ENCODE measurements at places on chromosomes 1 and 21.

GRCh38 chr1:183636334-183636682 is 725 bp upstream of the ARPC5 start:
- H3K27ac ChIP-seq: peak overlapping the region; percentile 100
- peak overlapping the region; percentile 98 for H3K4me3 ChIP-seq
- H3K36me3 ChIP-seq: peaks cover 26% of the 10 kb centered on the region
- DNase-seq: no peak

DNA sequence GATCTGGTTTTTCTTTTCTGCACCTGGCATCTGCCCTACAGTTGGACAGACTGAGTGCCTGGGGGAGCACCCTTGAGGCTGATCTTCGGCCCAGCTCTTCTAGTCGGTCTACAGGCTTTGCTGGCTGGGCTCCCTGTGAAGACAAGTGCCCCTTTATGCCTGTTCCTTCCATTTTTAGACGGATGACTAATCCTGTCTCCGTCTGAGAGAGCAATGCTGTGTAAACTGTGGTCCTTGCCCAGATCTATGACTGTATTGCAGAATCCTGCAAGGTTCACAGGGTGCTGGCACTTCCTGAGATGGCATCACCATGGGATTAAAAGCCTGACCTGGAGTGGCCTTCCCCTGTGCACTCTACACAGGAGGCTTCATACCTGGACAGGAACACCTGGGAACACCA is 47.6 kb upstream of the SAMD13 start:
- no peaks in the 10 kb centered on the region for H3K27me3 ChIP-seq
- peaks cover 6% of the 10 kb centered on the region for H3K36me3 ChIP-seq
- H3K4me3 ChIP-seq: no peak overlapping the region
- no peak overlapping the region for H3K27ac ChIP-seq

DNA sequence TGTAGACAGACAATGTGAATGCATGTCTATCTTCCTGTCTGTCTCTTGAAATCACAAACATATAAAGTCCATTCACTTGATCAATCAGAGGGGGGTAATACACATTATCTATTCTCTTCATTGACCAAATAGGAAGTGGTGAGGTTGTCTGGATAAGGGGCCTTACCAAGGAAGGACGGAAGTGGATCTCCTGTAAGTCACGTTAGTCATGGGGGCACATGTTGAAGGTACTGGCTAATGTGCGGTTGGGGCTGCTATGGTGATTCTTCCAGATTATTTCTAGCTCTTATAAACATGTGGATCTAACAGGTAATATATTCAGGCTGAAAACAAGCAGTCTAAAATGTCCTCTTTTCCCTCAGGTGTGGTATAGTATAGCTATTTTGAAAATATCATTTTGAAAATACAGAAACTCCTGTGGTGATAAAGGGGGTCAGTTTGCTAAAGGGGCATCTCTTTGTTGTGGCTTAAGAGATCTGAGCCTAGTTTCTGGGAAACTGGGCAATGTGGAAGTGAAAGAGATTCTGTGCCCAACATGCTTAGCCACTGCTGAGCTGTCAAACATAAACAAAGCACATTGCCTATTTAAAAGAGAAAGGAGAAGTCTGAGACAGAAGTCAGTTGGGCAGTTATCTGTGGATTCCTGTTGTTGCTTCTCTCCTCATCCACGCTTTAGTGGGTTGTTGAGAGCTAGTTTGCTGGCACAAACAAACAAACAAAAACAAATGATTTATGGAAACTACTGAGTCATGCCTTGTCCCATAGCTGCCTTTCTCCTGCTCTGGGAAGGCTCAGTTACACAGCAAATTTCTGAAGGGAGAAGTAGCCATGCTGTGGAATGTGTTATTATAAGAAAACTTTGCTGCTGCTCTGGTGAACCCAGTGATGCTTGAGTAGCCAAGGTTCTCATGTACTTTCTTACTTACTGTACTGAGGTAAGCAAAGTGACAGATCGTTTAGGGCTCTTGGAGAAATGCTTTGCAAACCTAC is 166.9 kb downstream of the HLX start:
- no peak overlapping the region for H3K27ac ChIP-seq
- no peaks in the 10 kb centered on the region for H3K36me3 ChIP-seq
- H3K4me3 ChIP-seq: no peak overlapping the region
- H3K4me1 ChIP-seq: no peaks in the 10 kb centered on the region
- no peak for DNase-seq

DNA sequence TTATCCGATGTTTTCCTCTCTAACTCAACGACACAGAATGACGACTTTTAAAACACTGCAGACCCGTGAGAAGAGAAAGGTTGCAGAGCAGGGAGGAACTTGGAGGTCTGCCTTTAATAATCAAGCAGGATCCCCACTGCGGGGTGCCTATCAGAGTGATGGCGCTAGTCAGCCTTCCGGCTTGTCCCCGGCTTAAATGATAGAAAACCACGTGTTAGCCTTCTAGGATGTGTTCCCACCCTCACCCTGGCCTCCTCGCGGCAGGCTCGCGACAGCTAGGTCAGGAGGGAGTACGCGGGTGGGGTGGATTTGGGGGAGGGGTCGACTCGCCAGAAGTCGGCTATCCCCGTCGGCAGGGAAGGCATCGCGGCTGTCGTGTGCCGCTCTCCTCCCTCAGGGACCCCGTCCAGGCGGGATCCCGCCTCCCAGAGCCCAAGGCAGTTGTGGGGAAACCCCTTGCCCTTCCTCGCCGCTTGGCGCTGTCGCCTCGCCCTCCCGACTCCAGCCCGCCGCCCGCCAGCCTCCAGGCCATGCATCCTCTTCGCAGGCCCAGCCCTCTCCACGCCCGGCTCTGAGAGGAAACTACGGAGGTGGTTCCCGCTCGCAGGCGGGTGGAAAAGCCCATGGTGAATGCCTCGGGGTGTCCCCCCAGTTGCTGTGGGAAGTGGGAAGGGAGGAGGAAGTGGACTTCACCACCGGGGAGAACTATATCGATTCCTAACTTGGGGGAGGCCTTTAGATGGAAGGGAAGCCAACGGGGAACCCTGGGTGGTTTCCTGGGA is 1.1 kb upstream of the SMG7 start:
- H3K27ac ChIP-seq: peak overlapping the region; percentile 97
- peaks cover 23% of the 10 kb centered on the region for H3K4me1 ChIP-seq
- peak; percentile 84 for DNase-seq
- peaks cover 4% of the 10 kb centered on the region for H3K27me3 ChIP-seq
- H3K4me3 ChIP-seq: peak overlapping the region; percentile 94
- peaks cover 12% of the 10 kb centered on the region for H3K36me3 ChIP-seq

DNA sequence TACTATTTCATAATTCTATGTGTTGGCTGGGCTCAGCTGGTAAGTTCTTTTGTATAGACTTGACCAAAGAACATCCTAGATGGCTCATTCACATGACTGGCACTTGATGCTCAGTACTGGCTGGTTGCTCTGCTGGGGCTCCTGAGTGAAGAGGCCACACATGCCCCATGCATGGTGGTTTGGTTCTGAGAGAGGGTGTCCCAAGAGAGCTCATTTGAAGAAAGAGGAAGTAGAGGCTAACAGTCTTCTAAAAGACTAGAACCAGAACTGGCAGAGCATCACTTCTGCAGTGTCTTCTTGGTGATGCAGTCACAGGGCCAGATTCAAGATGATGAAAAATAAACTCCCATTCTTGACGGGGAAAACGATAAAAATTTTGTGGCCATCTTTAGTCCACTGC is 5.2 kb upstream of the BACH1 start:
- peaks cover 33% of the 10 kb centered on the region for H3K27me3 ChIP-seq
- no peaks in the 10 kb centered on the region for H3K36me3 ChIP-seq
- DNase-seq: no peak
- peaks cover 6% of the 10 kb centered on the region for H3K4me1 ChIP-seq
- H3K4me3 ChIP-seq: no peak overlapping the region
- no peak overlapping the region for H3K27ac ChIP-seq

DNA sequence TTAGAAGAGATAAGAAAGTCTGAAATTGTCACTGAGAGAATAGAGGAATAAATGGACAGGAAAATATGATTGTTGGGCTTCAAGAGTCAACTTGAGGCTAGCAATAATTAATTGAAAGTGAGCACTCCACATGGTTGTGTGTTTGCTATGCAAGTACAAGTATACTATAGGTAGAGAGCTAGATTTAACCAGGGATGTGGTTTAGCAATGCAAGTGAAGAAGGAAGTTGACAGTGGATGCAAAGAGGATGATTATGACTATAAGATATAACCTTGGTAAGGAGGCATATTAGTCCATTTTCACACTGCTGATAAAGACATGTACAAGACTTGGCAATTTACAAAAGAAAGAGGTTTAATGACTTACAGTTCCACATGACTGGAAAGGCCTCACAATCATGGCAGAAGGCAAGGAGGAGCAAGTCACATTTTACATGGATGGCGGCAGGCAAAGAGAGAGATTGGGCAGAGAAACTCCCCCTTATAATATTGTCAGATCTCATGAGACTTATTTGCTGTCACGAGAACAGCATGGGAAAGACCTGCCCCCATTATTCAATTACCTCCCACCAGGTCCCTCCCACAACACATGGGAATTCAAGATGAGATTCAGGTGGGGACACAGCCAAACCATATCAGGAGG is 47.3 kb downstream of the DTL start:
- no peak for DNase-seq
- H3K4me3 ChIP-seq: no peak overlapping the region
- H3K4me1 ChIP-seq: peaks cover 3% of the 10 kb centered on the region
- H3K36me3 ChIP-seq: peaks cover 37% of the 10 kb centered on the region
- H3K27ac ChIP-seq: no peak overlapping the region

GRCh38 chr1:109151146-109151990 is 37.5 kb downstream of the ELAPOR1 start:
- H3K27me3 ChIP-seq: no peaks in the 10 kb centered on the region
- no peaks in the 10 kb centered on the region for H3K4me1 ChIP-seq
- no peak overlapping the region for H3K4me3 ChIP-seq
- H3K27ac ChIP-seq: no peak overlapping the region

GRCh38 chr1:43537423-43538142 is 6.9 kb downstream of the PTPRF start:
- H3K4me3 ChIP-seq: no peak overlapping the region
- peaks cover 3% of the 10 kb centered on the region for H3K4me1 ChIP-seq
- H3K27me3 ChIP-seq: peaks cover 11% of the 10 kb centered on the region
- H3K27ac ChIP-seq: no peak overlapping the region
- H3K36me3 ChIP-seq: no peaks in the 10 kb centered on the region
- DNase-seq: no peak

DNA sequence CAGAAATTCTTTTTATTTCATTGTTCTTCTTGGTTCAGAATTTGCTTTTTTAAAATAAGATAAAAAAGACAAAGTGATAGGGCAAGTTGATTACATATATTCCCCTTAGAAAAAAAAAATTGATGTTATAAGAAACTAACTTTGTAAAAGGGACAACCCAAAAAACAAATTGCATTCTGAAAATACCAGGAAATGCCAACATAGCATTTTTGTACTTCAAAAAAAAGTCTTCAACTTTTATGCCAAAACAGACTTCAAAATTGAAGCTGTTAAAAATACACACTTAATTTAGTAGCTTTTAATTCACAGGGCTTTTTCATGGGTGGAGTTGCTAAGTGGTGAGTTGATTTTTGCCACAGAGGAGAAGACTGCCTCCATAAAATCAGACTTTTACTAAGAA is 70.9 kb downstream of the ODF2L start:
- H3K27me3 ChIP-seq: no peaks in the 10 kb centered on the region
- H3K27ac ChIP-seq: no peak overlapping the region
- no peak overlapping the region for H3K4me3 ChIP-seq
- H3K36me3 ChIP-seq: no peaks in the 10 kb centered on the region
- DNase-seq: no peak
- H3K4me1 ChIP-seq: no peaks in the 10 kb centered on the region
